ENCODE measurements at places on chromosomes 11 and 22.

GRCh38 chr11:112318661-112319060 lies 58.0 kb upstream of the PLET1 start:
- DNase-seq = no peak

DNA sequence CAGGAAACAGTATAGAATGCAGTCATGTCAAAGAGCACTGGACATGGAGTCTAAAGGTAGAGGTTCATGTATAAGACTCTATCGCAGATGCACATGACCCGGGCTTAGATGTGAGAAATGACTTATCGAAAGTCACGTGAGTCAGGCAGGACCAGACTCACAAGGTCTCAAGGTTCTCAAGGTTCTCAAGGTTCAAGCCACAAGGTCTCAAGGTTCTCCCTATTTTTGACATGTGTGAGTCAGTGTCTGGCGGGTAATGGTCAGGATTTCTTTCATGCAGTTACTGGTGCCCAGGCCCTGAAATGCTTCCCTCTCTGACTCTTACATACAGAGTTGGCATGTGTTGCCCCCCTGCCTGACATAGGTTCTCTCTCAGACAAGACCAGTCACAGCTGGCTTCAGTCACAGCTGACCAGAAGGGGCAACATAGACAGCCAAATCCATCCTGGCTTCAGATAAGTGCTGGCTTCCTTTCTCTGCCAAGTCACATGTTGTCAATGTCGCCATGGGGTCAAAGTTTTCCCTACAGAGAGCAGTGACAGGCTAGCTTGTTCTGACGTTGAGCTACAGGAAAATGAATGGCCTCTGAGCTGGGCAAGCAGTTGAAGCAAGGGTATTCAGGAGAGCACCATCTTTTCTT lies 10.1 kb downstream of the CSRP3 start:
- no peak for DNase-seq

DNA sequence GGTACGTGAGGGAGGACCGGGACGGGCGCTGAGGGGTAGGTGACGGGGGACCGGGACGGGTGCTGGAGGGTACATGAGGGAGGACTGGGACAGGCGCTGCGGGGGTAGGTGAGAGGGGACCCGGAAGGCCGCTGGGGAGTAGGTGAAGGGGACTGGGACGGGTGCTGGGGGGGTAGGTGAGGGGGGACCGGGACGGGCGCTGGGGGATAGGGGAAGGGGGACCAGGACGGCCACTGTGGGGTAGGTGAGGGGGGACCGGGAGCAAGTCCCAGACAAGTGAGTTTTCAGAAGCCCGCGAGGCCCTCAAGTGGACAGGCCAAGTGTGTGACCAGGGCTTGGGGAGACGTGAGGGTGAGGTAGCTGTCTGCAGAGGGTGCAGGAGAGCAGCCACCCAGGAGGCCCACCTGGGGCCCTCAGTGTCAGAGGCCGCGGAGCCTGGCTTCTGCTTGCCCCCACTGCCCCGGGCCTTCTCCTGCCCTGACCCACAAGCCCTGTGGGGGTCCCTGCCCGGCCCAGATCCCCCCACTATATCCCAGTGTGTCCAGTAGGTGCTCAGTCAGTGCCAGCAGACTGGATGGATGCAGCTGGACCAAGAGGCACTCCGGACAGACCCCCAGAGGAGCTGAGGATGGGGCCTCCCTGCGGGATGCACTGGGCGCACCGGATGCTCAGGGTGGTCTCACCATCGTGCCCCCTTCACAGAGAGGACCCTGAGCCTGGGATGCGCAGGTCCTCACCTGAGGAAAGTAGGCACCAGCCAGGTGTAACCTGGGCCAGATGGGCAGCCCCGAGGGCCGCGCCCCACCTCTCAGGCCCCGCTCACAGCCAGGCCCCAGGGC lies 44.2 kb upstream of the TH start:
- DNase-seq = no peak

- no peak for DNase-seq
These were observed 4.9 kb downstream of the ATP5MGL start for GRCh38 chr22:42635531-42635930.

DNA sequence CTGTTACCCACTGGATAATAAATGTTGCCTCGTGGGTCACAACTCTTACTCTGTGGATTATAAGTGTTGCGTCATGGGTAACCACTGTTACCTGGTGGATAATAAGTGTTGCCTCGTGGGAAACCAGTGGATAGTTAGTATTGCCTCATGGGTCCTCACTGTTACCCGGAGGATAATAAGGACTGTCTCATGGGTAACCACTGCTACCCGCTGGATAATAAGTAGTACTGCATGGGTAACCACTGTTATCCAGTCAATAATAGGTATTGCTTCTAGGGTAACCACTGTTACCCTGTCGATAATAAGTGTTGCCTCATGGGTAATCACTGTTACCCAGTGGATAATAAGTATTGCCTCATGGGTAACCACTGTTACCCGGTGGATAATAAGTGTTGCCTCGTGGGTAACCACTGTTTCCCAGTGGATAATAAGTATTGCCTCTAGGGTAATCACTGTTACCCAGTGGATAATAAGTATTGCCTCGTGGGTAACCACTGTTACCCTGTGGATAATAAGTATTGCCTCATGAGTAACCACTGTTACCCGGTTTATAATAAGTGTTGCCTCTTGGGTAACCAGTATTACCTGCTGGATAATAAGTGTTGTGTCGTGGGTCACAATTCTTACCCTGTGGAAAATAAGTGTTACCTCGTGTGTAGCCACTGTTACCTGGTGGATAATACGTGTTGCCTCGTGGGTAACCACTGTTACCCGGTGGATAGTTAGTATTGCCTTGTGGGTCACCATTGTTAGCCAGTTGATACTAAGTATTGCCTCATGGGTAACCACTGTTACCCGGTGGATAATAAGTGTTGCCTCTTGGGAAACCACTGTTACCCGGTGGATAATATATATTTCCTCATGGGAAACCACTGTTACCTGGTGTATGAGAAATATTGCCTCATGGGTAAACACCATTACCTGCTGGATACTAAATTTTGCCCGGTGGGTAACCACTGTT lies 15.7 kb upstream of the NXPE4 start:
- DNase-seq = no peak

- DNase-seq = no peak
These were observed 53.6 kb upstream of the VSTM5 start for GRCh38 chr11:93903989-93904388.

DNA sequence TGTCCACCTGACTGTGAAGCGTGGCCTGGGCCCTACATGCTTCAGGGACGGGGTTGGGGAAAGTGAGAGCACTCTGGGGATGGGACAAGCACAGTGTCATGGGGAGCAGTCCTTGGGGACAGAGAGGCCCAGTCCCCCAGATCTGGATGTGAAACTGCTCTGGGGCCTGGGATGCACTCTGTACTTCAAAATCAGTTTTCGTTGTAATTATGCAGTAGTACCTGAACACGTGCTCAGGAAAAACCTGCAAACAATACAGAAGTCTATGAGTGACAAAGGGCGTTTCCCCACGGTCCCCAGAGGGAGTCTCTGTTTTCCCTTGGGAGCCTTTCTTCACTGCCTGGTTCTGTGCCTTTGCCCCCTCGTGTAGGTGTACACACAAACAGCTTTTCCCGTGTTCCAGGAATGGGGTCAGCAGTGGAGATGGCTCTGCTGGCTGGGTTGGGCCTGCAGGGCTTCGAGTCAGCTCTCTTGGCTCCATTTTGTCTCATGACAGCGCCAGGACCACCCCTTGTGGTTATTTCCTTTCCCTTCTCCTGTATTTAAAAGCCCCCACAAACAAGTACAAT lies 5.2 kb upstream of the TNFRSF13C start:
- DNase-seq = no peak

- no peak for DNase-seq
These were observed 546.2 kb downstream of the TMEM135 start for GRCh38 chr11:87583931-87584330.

GRCh38 chr22:23621082-23621780 lies 10.9 kb downstream of the DRICH1 start:
- DNase-seq = no peak

GRCh38 chr11:57936050-57936418 lies 87.6 kb upstream of the OR9Q1 start:
- DNase-seq = no peak

GRCh38 chr22:36386900-36387708 lies 663 bp downstream of the MYH9 start:
- DNase-seq = peak; percentile 50

- no peak for DNase-seq
These were observed 9.1 kb downstream of the MMP10 start for GRCh38 chr11:102771351-102771750.

DNA sequence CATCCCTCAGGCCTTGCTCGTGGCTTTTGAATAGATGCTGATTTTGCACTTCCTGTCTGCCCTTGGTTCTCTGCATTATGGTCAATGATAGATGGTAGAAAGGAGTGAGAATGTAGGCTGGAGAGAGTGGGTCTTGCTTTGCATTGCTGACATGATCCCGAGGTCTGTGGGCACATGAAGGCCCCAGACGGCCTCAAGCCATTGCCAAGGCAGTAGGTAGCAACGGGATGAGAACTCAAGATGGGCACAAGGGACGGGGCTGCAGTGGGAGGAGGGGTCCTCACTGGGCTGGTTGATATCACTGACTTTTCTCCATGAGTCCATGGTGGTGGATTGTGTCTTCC lies 54.0 kb downstream of the GAB4 start:
- no peak for DNase-seq

- DNase-seq = no peak
These were observed 5.4 kb downstream of the TRABD start for GRCh38 chr22:50190941-50191741.

- DNase-seq = no peak
These were observed 52.7 kb downstream of the SMIM38 start for GRCh38 chr11:69208190-69209037.

DNA sequence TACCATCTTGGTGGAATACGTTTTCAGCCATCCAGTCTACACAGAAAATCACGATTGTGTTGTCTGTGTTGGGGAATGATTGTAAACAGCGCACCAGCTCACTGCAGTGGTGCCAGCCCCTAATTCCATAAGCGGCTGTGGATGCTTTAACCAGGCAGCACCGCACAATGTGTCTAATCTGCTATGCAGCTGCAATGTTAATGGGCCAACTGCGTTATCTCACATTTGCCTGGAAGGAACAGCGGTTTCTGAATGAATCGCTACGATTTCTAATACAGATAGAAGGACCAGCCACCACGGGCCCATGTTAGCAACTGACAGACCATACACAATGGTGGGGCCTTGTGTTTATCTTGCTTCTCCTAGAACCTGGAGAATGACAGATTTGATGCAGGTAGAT lies 384.5 kb upstream of the KIRREL3 start:
- DNase-seq = no peak

- DNase-seq = peak; percentile 36
These were observed 188.4 kb downstream of the ADAMTS15 start for GRCh38 chr11:130636722-130637464.

- DNase-seq = no peak
These were observed 15.1 kb downstream of the MN1 start for GRCh38 chr22:27786291-27786932.

DNA sequence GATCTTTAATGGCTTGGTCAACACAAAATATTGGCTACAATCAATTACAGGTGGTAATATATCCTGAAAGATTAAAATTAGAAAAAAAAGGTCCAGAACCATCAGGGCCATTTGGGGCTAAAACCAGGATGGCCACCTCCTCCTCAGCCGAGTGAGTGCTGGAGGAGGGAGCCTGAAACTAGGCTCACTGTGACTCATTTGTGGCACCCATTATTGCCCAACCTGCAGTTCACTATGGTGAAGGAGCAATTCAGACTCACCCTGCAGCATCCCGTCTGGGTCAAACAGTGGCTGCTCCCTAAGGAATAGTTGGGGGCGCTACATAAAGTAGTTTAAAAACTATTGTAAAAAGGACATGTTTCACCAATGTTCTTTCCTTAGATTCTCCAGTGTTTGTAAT lies 60.7 kb downstream of the GLYATL1 start:
- DNase-seq = no peak

- no peak for DNase-seq
These were observed 1.6 kb downstream of the RTN4RL2 start for GRCh38 chr11:57461841-57462489.

- DNase-seq = no peak
These were observed 1038.9 kb downstream of the DLG2 start for GRCh38 chr11:84588131-84588829.

GRCh38 chr22:42001121-42001520 lies 2.5 kb downstream of the WBP2NL start:
- DNase-seq = no peak

DNA sequence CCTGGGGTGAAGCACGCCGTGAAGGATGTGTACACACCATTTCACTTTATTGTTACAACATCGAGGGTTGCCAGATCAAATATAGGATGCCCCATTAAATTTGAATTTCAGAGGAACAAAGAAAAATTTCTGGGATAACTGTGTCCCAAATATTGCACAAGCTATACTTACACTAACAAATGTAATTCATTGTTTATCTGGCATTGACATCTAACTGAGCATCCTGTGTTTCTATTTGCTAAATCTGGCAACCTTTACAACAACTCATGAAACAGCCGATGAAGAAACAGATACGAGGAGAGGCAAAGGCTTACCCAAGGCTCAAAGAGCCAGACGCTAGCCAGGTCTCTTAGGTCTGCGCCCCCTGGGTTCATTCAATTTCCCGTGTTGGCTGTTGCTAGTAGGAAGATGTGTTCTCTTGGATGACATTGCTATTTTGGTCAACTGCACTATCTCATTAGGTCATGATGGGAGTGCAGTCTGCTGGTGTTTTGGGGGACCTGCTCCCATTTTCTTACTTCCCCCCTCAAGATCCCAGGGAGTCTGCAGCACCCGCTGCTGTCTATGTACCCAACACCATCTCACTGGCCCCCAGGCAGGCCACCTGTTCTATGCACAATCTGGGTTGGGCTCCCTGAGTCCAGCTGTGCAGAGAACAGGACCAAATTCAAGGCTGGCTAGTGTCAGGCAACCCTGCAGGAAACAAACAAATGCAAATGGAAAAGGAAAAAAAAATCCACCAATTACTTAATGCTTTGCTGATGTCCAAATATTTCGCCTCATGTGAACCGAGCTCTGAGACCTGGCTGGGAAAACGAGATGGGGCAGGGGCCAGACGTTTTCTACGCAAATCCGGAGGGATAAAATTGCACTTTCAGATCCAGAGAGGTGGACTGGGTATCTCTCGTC lies 560.9 kb downstream of the MIAT start:
- DNase-seq = no peak

- no peak for DNase-seq
These were observed 70.9 kb upstream of the ALX4 start for GRCh38 chr11:44380820-44381219.

DNA sequence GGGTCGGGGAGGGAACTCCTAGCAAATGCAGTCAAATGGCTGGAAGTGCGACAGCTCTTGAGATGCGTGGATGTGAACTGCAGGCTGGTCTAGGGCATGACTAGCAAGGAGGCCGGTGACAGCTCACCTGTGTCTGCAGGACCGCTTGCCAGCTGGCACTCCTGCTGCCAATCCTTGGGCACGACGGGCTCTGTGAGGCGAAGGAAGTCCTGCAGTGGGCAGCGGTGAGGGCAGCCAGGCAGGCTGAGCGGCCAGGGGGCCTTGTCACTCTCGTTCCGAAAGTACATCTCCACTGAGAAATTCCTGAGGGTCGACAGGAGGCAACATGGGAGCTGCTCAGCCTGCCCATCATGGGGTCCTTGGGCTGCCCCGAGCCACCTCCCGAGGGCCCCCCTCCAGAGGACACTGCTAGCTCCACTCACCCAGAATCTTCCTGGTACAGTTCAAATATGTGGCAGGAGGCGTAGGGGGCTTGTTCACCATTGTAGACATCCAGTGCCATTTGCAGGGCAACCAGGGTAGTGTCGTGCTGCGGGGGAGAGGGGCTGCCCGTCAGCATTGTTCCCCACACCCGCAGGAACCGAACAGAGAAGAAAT lies 5.9 kb downstream of the ACP2 start:
- DNase-seq = no peak

Measured in Ammon's horn (tissue), 1 donor.